ENCODE measurements at places on chromosomes 4 and X.

- no peak for DNase-seq
Measured at GRCh38 chrX:87728459-87728858, 210.9 kb downstream of the KLHL4 start.

GRCh38 chrX:50333308-50333707 is 128.7 kb downstream of the CCNB3 start:
- DNase-seq = no peak

DNA sequence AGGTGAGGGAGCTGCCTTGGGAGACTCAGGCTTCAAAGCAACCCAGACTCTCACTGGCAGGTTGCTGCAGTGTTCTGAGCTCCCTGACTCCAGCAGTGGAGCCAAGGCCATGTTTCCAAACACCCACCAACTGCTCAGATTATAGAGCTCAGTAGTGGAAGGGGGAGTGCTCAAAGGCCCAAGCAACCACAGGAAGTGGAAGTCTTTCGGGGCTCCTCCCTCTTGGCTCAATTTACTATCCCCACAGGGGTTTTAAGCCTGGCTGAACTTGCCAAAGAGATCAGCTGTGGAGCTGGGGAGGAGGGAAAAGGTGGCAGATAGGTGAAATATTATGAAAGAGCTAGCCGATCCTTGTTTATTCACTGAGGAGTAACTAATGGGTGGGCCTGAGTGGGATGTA is 82.5 kb downstream of the HPRT1 start:
- peak; percentile 70 for DNase-seq

- no peak for DNase-seq
Measured at GRCh38 chrX:1084689-1085088, 127.8 kb downstream of the CRLF2 start.

DNA sequence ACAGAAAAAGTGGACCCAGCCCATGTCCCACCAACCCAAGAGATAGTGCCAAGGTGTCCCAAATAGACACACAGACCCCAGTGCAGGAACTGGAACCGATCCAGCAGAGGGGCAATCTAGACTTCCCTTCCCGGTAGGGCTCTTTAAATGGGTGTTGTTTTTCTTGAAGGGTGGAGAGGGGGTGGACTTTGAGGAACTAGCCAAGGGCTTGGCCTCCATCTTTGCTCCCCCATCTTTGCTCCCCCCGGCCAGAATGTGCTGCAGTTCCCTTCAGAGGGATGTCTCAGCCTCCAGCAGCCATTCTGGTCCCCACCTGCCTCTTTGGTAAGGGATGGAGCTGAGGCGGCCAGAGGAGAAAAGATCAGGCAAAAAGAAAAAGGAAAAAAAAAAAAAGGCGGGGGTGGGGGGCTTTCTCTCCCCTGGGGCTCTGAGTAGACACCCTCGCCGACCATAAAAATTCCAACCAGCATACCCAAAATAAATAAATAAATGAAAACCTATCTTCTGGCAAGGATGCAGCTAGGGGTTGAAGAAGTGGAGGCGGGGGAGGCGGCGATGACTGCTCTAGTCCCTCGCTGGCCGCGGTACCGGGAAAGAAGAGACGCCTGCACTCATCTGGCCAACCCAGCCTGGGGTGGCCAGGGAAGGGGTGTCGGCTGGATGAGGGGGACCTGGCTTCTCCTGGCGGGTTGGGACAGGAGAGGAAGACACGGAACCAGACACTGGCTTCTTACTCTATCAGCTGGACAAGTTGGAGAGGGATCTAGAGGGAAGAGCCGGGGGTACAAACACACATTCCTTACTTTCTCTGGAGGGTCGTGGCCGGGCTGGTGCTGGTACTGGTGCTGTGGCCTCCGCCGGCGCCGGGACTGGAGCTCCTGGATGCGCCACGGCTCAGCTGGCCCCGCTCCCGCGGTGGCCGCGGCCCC is 38.5 kb upstream of the IQSEC2 start:
- no peak for DNase-seq

DNA sequence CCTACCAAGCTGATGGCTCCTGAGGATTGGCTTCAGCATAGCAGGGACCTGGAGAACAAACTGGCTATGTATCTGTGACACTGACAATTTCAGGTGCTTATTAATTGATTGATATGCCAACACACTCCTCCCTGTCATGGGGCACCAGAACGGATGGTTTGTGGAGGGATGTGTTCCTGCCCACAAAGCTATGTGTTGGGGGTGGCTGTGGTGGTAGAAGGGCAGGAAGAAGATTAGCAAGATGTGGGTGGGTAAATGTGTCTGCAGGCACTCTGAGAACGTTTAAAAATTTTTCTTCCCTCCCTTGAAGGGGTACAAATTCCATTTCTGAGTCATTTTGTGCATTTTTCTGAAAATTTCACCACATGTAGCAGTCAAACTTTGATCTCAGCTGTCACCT is 55.0 kb upstream of the SCML1 start:
- no peak for DNase-seq

DNA sequence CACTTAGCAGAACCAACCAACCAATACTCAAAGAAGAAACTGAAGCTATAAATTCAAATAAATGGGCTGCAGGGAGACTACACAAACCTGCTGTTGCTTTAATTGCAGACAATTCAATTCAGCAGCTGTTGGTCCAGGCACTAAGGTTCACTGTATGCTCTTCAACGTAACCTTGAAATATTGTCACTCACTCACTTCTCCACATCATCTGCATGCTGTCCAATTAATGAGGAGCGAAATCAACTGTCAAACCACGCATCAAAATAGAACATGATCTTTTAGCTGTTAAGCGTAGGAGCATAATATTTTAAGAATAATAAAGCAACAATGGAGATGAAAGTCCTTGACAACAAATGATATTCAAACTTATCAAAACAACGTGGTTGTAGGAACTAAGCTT is 17.0 kb downstream of the ENOX2 start:
- DNase-seq = no peak

DNA sequence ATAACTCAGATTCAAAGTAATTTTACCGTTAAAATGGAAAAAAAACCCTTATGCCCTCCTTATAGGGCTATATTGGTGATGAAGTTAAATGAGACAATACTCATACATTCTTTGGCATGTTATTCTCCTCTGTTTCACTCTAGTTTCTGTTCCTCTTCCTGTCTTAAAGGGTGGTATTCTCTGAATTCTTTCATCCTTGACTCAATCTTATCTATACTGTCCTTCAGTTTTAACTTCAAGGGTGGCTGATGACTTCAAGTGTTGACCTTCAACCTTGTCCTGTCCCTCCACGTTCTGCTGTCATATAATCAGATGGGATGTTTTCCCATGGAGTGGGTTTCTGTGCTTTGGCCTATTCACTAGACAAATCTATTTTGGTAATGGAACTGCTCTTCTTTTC is 44.0 kb downstream of the ZNF518B start:
- no peak for DNase-seq

All from left forelimb (tissue), 1 donor.